Choroid plexus epithelial cell (primary cell): ENCODE measurements at places on chromosomes 4 and X.

GRCh38 chrX:71514367-71515037 lies 18.4 kb upstream of the OGT start:
- DNase-seq: no peak

DNA sequence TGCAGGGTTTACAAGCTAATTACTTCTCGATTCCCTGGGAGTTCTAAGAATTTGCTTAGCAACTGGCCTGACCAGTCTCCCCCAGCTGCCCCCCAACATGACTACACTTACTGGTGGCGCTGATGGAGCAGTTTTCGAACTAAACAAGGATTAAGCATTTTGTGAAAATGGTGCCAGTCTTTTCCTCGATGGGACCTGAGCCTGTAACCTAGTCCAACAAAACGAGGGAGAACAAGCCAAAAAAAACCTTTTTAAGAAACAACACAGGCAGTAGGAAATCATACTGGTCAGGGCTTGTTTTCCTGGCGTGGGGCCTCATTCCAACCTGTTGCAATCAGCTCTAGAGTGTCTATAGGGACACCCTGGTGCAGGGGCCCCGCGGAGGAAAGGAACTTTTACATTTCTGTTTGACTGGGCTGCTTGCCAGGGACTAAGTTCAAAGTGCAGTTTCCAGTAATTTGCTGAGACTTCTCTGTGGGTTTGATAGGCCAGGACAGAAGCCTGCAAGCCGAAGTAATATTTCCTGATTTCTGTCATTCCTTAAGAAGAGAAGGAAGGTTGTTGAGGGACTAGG lies 158.7 kb downstream of the SPRY1 start:
- peak; percentile 99 for DNase-seq

DNA sequence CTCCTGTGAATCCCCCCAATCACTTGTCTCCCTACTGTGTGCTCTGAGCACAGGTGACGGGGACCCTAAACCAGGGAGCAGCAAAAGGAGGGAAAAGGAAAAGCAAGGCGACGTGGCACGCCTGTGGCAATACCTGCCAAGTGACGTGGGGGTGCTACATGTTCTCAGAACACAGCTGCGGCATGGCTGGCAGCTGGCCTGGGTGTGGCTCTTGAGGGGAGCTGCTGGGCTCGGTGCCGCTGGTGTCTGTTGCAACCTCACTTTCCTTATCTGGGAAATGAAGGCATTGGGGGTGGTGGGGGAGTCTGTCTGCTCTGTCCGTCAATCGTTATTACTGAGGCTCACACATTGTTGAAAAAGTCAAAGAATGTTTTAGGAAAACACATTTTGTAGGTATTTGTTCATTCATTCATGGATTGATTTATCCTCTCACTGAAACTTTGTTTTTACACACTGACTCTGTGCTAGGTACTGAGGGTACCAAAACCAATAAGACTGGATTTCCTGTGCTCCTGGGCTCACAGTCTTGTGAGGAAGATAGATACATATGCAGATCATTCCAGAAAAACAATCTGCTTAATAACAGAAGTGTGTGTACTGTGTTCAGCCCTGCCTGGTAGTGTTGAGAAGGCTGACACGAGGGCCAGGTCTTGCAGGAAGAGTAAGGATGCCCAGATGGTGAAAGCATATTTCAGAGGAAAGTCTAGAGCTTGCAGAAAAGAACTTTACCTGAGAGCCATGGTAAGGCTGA lies 217.6 kb downstream of the PTTG2 start:
- DNase-seq: no peak

- peak; percentile 32 for DNase-seq
These were observed 64.6 kb downstream of the HHIP start for GRCh38 chr4:144710526-144710912.

DNA sequence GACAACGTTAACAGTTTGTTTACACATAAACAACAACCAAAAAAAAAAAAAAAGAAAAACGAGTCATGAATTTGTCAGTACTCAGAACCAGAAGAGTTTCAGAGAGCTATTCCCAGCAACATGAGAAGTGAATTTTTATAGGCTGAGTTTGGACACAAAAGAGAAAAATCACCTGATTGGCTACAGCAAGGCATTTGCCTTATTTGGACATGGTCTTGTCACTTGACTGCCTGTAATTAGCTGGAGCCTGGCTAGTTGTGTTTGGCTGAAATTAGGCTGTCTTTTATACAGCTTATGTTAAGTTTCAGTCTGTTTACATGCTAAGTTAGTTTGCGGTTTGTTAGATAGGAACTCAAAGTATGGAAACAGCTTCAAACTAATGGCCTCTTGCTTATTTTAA lies 880 bp upstream of the TEX13A start:
- DNase-seq: no peak

- DNase-seq: no peak
These were observed 21.7 kb upstream of the GEMIN8 start for GRCh38 chrX:14051416-14051815.

DNA sequence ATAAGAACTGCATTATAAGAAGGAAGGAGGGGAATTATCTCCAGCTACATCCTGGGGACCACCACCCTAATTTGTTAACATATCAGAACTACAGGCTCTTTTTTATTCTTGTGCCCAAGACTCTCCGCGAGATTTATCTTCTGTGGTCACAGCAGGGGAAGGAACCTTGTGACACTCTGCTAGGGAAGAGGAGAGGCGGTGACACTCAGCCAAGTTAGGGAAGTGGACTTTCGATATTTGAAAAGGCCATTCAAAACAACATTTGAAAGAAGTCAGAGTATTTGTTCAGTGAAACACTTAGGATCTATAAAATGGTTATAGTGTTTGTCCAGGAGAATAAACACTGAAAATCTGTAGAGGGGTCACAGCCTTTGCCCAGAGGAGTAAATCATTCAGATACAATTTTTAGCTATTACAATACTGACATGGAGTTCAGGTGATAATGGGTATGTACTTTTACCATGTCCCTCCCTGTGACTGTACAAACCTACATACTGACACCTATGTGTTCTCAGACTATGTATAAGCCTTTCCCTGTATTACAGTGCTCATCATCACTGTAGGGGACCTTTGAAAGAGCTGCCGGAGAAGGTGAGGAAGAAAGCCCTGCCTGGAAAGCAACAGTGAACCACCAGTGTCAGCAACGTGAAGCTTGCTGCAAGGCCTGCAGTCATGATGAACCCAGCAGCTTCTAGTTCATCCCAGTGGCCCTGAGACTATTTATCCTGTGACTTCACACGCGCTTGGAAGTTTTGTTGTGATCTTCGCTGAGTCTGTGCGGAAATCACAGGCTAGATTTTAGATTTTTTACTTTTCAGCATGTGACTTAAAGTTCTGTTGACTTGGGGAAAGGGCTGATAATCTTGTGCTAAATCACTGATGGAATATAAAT lies 8.5 kb upstream of the PTTG2 start:
- DNase-seq: no peak

- no peak for DNase-seq
These were observed 735.1 kb upstream of the DIAPH2 start for GRCh38 chrX:95949588-95949987.

- no peak for DNase-seq
These were observed 16.6 kb downstream of the GEMIN8 start for GRCh38 chrX:14013054-14013453.

- peak; percentile 15 for DNase-seq
These were observed 234.4 kb upstream of the FAT1 start for GRCh38 chr4:186957952-186958555.

GRCh38 chrX:18146954-18147353 lies 73.7 kb downstream of the BEND2 start:
- DNase-seq: peak; percentile 6

GRCh38 chrX:41779030-41779564 lies 55.1 kb downstream of the GPR82 start:
- peak; percentile 41 for DNase-seq

DNA sequence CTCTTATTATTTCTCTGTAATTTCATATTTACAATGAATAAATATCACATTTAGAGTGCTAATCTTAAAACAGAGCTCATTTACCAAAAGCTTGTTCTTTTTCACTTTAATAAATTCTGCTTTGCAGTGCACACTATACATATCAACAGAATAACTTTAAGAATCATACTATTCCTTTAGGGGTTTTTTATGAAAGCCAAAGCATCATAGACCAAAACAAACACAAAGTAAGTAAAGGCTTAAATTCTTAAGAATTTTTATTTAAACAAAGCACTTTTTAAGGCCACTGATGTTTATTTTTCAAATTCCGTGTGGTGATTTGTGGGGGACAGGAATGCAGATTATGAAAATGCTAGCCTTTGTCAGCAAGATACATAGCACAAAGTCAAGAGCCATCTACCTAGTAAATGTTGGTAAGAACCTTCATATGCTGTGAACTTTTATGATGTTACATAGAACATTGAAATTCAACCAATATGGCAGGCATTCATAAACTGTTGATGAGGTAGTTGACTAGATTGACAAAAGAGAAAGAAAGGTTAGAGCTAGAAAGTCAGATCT lies 17.8 kb downstream of the TIGD2 start:
- DNase-seq: peak; percentile 89

GRCh38 chr4:112633477-112634235 lies 3.1 kb downstream of the ZGRF1 start:
- peak; percentile 70 for DNase-seq

GRCh38 chrX:42704454-42704853 lies 73.5 kb downstream of the PPP1R2C start:
- DNase-seq: peak; percentile 15

DNA sequence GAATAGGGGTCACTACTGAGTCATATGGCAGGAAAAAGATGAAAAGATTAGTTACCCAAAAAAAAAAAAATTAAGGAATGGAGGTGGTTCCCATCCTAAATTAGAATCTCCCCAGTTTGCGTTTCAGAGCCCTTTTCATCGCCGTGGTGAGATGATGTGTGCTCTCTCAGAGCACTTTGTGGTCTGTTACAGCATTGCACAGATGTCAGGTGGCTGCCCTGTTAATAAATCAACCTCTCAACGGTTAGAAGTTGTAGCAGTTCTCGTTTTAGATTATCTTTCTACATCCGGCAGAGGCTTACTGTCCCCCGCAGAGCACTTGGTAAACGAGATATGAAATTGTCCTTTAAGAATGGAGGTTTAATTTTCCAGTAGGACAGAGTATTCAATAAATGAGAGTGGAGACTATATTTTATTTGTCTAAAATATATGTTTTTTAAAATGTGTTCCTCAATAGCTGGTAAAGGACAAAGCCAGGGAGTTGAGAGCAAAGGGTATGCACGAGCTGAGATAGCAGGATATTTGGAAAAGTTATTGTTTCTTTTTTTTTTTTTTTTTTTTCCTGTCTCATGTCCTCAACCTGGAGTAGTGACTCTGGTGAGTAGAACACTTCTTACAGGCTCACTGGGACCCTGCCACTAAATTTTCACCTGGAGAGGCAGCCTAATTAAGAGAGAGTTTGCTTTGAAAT lies 26.9 kb downstream of the AFF1 start:
- peak; percentile 81 for DNase-seq

GRCh38 chrX:97405031-97405660 lies 521.4 kb downstream of the RPA4 start:
- peak; percentile 65 for DNase-seq

DNA sequence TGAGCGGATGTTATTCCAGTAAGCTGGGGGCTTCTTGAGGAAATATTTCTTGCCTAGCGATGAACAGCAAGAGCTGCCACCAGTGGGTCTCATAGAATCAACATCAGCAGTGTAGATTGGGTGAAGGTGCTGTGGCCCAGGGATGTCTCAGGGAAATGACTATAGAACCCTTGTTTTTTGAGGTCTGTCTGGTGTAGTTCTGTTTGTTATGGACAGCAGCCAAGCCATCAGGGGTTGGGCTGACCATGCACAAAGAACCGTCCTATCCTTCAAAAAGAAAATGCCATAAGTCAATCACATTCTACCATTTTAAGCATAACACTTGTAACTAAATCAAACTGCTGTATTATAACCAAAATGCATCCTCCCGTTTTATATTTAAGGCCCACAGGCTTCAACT lies 17.3 kb upstream of the C1GALT1C1 start:
- DNase-seq: peak; percentile 29
